ENCODE measurements at places on chromosomes 5 and 9.

- DNase-seq: no peak
Measured at GRCh38 chr9:21996438-21996837, 1.8 kb downstream of the CDKN2B-AS1 start.

GRCh38 chr5:143340891-143341685 lies 62.4 kb downstream of the NR3C1 start:
- DNase-seq: no peak

DNA sequence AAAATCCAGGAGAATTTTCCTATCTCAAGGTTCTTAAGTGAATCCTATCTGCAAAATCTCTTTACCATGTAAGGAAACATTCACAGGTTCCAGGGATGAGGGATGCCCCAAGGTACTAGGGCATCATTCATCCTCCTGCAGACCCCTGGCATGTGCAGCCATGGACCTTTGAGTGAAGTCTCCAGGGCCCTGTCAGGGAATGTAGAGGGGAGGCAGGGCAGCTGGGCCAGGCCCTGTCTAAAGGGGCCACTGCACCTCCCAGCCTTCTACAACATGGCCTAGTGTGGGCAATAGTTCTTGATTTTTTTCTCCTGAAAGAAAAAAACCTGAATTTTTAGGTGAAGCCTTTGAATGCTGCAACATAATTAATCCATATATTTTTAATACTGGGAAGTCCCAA lies 63.3 kb downstream of the SEMA4D start:
- no peak for DNase-seq

GRCh38 chr5:175743676-175744210 lies 85.9 kb downstream of the HRH2 start:
- no peak for DNase-seq

GRCh38 chr5:58381566-58381965 lies 78.3 kb downstream of the PLK2 start:
- DNase-seq: no peak

DNA sequence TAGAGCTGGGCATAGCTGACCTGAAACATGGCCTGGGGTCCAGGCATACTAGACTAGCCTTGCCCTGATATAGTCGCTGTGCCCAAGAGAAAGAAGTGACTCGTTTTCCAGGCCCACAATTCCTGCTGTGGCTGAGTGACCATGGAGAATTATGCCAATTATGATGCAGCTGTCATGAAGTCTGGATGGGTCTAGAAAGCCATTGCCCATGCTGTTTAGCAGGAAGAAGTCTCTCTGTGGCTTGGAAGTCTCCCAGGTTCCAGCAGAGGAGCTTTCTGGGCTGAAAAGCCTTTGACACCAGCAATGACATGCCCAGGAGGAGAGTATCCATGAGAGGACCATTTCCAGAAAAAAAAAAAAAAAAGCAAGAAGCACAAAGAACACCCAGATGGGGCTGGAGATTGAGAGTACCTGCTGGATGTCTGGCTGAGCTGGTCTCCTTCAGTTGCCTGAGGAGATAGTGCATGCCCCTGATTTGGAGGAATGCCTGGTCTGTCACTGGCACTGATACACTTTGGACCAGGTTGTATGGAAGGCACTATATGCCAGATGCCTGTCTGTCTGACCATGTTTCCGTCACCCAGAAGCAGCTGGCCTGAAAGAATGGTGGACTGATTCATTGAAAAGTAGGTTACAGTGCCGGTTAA lies 128.0 kb upstream of the EPB41L4A start:
- no peak for DNase-seq

GRCh38 chr9:22452415-22453010 lies 5.9 kb downstream of the DMRTA1 start:
- no peak for DNase-seq

DNA sequence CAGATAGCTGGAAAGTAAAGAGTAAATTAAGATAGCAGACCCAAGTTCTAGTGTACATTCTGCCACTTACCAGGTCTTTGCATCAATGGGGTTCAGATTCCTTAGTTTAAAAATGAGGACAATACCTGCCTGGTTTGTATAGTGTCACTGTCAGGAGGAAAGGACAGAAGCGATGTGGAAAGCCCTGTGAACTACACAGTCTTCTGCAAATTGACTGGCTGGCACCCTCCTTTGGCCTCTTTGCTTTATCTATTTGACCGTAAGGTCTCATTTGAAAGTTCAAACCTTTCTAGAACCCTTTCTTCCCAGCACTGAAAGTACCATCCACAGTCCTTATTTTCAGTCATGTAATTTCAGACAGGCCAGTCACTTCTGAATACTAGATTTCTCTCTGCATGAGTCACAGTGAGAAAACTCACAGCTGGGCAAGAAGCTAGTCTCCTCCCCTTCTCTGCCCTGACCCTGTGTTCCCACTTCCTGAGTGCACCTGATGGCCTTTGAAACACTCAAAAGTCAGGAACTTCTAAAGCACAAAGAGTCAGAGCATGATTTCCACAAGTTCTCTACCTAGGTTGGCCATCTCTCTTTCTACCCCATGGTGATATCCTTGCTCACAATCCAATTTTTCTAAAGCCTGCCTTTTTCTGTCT lies 91.3 kb upstream of the RASEF start:
- no peak for DNase-seq

GRCh38 chr9:135474915-135475314 lies 4.7 kb upstream of the PPP1R26 start:
- no peak for DNase-seq

- no peak for DNase-seq
Measured at GRCh38 chr9:37295178-37295577, 127.3 kb upstream of the GRHPR start.

- no peak for DNase-seq
Measured at GRCh38 chr5:128877476-128877875, 87.8 kb upstream of the SLC27A6 start.

DNA sequence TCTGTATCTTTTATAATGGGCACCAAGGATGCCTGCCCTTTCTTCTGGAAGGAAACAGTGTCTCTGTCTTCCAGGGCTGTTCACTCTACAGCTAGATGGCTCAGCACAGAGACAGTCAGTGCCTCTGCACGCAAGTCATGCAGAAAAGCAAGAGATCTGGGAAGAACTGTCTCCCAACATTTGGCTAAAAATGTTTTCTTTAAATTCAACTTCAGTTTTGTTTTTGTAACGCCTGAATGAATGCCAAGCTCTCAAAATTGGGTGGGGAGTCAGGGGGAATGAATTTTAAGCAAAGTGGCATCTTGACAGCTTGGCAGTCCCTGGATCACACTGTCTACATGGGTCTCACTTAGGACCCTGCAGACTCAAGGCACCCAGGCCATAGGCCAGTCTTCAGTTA lies 12.6 kb downstream of the OLFML2A start:
- no peak for DNase-seq

DNA sequence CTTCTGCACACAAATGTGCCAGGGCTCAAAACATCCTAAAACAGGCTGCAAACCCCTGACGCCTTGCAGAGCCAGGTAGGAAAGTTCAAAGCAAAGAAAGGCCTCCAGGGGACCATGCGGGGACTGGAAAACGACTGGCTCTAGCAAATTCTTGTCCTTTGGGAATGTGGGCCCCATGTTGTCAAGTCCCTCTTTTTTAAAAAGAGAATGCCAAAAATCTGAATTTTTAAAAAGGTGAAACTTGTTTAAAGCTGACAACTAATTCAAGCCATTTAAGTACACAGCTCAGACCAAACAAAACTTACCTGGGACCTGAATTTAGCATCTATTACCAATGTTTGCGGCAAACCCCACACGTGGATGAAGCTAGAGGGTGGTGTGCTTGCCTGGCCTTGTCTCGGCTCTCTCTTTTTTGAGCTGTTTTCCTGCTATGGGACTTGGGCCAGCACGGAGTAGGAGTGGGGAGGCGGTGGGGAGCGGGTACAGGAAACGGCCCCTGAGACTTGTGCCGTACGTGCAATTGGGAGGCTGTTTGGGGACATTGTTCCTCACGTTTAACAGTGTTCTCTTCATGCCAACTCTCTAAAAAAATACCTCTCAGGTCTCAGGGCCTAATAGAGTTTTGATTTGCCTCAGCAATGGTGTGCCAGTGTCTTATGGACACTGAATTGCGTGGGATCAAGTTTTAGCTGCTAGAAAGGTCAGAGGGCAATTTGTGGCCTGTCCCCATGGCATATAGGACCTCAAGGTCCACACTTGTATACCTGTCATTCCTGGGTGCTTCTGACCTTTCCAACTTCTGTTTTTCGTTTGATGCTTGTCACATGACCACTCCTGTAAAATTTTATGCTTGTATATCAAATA lies 15.1 kb upstream of the PHF19 start:
- no peak for DNase-seq

DNA sequence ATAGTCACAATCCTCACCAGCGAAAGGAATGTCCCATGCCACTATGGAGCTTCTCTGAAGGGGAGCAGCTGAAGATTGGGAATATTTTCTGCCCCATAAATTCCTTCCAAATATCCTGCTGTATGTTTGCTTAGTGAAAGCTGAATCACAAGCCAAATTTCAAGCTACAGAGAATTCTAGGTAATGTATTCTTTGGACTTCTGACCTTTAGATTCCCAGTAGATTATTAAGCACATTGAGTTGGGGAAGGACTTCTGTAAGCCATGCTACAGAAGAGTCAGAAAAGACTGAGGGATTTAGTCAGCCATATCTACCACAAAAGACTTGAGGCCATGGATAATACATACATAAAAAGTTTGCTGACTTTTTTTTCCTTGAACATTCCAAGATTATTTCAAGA lies 1342.0 kb upstream of the NUDT12 start:
- no peak for DNase-seq

Measured in stimulated activated CD8-positive, alpha-beta memory T cell treated with anti-CD3 and anti-CD28 coated beads, Interleukin-2, amount 100 ng/mL, for 48 hours (primary cell).